ENCODE measurements at places on chromosomes 11 and 22.

DNA sequence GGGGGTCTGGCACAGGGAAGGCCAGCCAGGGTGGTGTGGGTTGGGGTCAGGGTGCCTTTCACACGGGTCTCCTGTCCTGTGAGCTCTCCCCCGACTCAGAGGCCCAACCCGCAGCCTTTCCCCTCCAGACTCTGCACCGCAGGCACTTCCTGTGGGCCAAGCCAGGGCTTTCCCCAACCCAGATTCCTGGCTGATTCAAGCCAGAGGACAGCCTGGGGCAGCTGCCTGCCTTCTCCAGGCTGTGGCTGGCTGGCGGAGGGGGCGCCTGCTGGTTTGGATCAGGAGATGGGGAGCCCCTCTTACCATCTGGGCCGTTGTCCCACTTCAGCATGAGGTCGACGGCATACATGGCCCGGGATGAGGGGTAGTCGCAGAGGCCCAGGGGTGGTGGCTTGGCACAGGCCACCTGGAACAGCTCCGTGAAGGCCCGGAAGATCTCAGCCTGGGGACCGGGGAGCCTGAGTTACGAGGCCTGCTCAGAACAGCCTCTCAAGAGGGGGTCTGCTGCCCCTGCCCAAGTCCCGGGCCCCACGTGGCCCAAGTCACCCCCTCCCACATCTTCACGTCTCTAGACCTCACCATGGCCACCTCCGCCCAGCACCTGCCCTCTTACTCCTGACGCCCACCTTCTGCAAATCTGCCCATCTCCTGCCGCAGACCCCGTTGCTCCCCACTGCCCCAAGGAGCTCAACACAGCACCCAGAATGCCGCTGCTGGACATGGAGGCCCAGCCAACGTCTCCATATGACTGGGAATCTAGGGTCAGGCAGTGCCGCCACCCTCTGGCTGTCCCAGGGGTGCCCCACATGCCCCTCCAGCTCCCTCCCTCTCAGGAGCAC lies 17.3 kb downstream of the TSPO start:
- peak; percentile 97 for DNase-seq

DNA sequence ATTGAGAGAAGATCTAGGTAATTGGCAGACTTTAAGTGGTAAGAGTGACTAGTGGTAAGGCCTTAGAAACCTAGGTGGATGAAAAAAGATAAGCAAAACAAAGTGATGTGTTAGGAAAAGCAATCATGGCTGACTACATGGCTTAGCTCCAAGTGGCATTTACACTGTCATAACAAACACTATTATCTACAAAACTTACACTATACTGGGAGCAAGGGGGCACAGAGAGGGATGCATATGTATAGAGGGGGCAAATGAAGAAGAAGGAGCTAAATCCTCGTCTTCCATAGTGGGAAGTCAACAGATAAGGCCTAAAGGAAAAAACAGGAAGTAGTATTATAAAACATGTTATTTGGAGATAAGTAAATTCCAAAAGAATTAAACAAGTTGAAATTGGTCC lies 32.5 kb downstream of the ADORA2A start:
- no peak for DNase-seq

DNA sequence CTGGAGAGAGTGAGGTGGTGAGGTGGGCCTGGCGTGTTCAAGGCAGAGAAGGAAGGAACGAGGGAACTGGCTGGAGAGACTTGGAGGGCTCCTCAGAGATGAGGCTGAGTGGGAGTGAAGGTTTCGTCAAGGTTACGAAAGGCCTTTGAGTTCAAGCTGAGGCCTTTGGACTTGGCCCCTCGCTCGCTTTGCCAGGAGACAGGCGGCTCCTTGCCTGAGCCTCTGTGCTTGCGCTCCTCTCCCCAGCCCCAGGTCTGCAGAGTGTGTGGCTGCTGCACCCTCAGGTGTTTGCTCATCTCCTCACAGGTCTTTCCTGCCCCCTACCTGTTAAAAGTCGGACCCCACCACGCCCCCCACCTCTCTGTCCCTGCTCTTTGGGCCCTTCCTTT lies 91.6 kb downstream of the ATXN10 start:
- no peak for DNase-seq

DNA sequence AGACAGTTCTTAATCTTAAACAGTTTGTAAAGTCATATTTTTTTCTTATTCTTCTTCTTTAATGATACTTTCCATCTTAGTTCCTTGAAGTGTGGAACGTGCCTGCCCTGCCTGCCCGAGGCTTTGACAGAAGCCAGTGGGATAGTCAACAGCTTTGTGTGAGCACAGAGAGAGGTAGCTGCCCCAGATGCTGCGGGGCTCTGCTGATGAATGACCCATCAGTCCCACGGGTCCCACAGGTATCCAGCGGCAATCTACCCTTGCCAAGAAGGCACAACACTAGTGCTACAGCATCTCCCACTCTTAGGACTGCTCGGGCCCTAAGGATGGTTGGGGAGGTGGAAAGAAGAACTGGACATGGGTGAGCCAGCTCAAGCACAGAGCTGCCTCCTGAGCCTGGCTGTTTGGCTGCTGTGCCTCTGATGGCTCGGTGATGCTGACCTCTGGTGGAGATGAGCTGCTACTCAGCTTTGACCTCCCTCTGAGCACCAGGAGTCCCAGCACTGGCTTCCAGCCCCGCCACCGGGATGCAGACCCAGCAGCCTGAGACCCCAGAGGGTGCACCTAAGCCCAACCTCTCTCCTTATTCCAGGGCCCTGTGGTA lies 11.8 kb upstream of the APLNR start:
- peak; percentile 93 for DNase-seq

DNA sequence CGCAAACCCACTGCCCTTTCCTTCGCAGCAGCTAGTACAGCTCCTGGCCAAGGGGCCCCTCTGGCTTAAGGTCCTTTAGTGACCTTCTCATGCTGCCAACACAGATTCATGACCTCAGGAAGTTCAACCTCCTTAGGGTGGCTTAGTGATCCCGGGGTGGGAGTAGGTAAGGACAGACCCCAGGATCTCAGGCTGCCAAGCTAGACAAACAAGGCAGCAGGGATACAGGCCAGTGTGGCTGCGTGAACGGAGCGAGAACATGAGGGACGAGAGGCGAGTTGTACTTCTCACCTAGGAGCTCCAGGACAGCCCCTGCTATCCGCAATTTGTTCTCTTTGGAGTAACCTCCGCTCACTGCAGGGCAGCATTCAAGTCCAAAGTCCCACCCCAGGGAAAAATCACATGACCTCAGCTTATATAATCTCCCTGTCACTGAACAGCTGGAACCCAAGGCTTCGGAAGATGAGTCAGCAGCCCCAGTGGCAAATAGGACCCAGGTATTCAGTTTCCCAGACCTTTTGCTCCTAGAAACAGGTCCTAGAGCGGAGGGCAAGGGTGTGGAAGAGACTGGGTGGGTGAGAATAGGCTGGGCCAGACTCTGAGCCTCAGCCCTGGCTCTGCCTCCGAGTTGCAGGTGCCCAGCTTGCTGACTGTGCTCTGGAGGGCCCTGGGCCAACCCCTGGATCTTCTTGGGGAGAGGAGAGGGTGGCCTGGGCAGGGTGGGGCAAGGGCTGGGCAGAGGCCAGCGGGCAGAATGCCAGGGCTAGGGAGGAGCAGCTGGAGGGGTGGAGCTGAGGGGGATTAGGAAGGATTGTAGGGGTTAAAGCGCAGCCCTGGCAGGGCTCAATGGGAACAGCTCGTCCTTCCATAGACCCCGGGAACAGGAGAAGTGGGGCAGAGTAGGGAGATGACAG lies 13.1 kb downstream of the USP2 start:
- no peak for DNase-seq

DNA sequence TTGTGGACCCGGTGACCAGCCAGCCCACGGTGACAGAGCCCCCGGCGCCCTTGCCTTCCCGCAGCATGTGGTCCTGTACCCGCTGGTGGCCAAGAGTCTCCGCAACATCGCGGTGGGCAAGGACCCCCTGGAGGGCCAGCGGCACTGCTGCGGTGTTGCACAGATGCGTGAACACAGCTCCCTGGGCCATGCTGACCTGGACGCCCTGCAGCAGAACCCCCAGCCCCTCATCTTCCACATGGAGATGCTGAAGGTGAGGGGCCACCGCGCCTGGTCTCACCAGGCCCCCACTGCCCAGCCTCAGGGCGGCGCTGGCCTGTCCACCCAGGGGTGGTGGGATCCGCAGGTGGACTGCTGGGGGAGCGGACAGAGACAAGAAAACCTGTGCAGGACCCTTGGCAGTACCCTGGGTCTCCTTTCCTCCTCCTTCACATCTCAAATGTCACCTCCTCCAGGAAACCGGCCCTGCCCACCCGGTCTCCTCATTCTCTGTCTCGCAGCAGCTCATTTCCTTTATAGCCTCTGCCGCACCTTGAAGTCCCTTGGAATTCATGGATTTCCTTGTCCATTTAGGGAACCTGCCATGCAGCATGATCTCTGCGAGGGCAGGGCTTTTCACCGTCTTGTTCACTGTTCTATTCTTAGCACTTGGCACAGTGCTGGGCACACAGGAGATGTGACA lies 6.5 kb downstream of the AIP start:
- DNase-seq, result peak; percentile 82

DNA sequence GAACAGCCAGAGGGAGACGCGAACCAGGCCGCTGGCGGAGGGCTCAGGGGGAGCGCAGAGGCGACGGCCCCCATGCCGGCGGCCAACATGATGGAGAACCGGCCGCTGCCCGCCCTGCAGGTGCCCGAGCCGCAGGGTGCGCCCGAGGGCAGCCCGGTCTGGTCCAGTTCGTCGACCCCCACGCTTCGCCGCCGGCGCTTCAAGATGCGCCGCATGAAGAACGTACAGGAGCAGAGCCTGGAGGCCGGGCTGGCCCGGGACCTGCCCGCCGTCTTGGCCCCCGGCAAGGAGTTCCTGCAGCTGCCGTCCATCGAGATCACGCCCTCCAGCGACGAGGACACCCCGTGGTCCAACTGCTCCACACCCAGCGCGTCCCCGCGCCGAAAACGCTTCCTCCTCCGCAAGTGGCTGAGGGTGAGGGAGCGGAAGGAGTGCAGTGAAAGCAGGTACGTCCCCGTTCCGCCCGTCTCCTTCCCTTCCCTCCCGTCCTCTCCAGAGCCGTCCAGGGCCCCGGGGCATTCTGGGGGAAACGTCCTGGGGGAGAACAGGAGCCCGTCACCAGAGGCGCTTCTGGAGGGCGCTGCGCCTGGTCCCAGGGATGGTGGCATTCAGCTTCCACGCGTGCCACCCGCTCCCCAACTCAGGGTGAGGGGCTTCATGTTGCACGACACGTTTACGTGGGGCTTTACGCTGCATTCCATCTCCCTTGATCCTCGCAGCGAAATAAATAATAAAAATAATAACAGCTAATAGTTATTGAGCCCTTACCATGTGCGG lies 840 bp downstream of the GRAMD1B start:
- peak; percentile 91 for DNase-seq
